ENCODE measurements at places on chromosomes 2 and 18. TPM values are rescaled to one million over a fixed set of nuclear protein-coding genes. Genes with fewer than 3 reads are reported as not detected.

DNA sequence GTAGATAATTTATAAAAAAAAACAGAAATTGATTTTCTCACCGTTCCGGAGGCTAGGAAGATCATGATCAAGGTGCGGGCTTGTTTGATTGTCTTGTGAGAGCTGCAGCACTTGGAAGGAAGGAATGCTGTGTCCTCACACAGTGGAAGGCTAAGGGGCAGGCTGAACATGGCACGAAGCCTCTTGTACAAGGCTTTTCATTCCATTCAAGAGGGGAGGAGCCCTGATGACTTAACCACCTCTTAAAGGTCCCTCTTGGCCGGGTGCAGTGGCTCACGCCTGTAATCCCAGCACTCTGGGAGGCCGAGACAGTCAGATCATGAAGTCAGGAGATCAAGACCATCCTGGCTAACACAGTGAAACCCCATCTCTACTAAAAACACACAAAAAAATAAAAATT lies 39.2 kb downstream of the PID1 start:
- DNase-seq, result no peak

DNA sequence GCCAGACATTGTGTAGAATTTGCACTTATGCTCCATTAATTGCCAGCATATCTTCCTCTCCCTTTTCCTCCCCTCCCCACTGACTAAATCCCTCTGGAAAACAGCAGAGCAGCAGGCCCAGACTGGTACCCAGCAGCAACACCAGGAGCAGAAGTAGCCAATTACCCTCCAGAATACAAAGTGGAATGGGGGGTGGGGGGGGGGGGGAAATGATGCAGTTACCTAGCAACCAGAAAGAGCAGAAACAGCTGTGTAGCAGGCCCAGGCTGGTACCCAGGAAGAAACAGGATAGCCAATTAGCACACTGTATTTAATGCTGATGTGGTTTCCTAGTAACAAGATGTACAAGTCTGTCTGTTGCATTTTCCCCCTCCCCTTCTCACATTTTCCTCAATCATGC lies 52.3 kb downstream of the KLF7 start:
- DNase-seq, result peak; percentile 92

The CSRNP3 gene
- 32.7 TPM for total RNA-seq

The ALPG gene
- total RNA-seq, result not detected

DNA sequence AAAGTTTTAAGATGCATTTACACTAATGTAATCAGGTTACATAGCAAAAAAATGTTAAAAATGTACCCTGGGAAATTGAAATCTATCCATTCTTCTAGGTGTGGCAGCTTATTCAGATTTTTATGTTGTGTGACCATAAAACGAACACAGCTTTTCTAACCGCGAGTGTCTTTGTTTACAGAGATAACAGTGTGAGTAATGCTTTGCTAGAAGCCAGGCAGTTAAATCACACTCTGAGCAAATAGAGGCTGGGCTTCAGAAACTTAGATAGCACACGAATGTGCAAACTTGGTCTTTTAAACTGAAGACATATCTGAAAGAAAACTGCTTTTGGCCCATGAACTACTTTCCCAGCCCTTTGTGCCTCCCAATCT lies 116.1 kb downstream of the SPTBN1 start:
- DNase-seq, result no peak

The ALK gene
- 4.2 TPM for total RNA-seq
